ENCODE measurements at places on chromosomes 3 and 15.

DNA sequence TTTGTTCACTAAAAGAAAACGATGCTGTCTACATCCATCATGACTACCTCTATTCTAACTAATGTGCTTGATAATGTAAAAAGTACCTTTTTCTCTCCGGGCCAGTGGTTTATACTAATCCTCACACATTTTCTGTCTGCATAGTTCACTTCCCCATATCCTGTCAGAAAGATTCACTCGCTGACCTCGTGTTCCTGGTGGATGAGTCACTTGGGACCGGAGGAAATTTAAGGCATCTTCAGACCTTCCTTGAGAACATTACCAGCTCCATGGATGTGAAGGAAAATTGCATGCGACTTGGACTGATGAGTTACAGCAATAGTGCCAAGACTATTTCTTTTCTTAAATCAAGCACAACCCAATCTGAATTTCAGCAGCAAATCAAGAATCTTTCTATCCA is 33.8 kb downstream of the COL6A5 start:
- DNase-seq = no peak

- DNase-seq = no peak
These were observed 8.9 kb upstream of the PCOLCE2 start for GRCh38 chr3:142897807-142898206.

DNA sequence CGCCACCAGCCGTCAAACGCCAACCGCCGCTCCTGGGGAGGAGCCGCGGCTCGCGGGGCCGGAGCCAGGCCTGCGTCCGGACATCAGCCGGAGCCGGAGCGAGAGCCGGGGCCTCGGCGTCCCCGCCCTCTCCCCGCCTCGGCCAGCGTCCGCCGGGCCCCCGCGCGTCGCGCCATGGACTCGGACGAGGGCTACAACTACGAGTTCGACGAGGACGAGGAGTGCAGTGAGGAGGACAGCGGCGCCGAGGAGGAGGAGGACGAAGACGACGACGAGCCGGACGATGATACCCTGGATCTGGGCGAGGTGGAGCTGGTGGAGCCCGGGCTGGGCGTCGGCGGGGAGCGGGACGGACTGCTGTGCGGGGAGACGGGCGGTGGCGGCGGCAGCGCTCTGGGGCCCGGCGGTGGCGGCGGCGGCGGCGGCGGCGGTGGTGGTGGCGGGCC is 359 bp downstream of the ARIH1 start:
- DNase-seq = no peak

- no peak for DNase-seq
These were observed 37.3 kb upstream of the PDE8A start for GRCh38 chr15:84944311-84944710.

- DNase-seq = no peak
These were observed 154.1 kb upstream of the LPP start for GRCh38 chr3:187999821-188000220.

All from hippocampal formation (tissue), 2 donors.